Type B pancreatic cell (in vitro differentiated cells): ENCODE measurements at places on chromosomes 12 and 14. TPM values are rescaled to one million over a fixed set of nuclear protein-coding genes. Genes with fewer than 3 reads are reported as not detected.

DNA sequence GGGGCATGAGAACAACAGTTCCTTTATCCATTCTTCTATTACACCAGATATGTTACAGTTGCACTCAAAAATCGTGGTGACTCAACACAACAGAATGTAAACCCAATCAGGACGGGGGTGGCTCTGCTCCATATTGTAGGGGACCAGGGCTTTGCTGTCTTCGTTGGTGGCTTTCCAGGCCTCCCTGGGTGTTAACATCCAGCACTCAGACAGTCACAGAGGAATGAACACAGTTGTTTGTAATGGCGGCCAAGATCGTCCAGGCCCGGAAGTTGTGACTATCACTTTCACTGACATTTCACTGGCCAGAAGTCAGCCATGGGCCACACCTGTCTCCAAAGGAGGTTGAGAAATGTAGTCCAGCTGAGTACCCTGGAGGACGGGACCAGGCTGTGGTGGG, 204.1 kb downstream of the CACNA1C start:
- DNase-seq: no peak

DNA sequence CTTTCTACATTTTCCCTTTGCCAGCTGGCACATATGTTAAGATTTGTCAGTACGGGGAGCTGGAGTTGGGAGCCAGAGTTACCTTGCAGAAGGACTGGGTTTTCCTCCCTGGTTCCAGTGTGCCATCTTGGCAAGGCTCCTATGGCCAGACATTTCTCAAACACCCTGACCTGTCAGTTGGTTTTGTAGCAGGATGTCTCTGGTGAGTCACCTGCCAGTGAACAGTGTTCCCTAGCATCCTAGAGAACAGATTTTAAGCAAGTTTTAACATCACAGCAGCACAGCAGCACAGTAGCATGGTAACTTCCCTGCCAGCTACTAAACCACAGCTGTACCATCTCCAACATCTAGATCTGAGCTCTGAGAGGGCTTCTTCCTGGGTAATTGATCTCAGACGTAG, 26.2 kb upstream of the KTN1 start:
- no peak for DNase-seq

- DNase-seq: no peak
These were observed 50.9 kb downstream of the CLIP1 start for GRCh38 chr12:122371475-122372045.

RNASE7 gene
- 0.55 TPM in 1 of 2 replicates, not detected in the other for total RNA-seq

MYRFL gene
- 0.43 and 2.5 TPM in 2 replicates for total RNA-seq

GRCh38 chr14:68561531-68562007, 231.3 kb downstream of the ZFP36L1 start:
- no peak for DNase-seq

- no peak for DNase-seq
These were observed 16.2 kb downstream of the CDK17 start for GRCh38 chr12:96383991-96384390.
